ENCODE measurements at places on chromosomes 11 and 22.

DNA sequence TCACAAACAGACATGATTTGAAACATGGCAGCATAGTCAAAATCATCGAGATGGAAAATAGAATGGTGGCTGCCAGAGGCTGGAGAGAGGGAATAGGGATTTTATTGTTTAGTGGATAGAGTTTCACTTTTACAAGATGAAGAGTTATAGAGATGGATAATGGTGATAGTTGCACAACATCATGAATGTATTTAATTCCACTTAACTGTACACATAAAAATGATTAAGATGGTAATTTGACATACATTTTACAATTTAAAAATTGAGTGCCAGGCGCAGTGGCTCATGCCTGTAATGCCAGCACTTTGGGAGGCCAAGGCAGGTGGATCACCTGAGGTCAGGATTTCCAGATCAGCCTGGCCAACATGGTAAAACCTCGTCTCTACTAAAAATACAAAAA lies 21.2 kb downstream of the TTC28 start:
- DNase-seq = no peak

DNA sequence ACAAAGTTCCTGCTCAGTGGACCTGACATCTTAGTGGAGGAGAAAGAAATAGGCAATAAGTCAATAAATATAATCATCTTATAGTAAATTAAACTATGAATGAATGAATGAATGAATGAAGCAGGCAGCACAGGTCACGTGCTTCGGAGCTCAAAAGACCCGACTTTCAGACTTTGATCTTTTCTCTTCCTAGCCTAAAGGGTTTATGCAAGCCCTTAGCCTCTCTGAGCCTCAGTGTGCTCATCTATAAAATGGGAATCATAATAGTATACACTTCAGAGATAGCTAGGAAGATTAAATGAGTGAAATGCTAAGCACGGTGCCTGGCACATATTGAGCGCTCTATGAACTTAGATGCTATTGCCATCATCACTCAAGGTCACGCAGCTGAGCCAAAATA lies 7.5 kb downstream of the PVALB start:
- no peak for DNase-seq

DNA sequence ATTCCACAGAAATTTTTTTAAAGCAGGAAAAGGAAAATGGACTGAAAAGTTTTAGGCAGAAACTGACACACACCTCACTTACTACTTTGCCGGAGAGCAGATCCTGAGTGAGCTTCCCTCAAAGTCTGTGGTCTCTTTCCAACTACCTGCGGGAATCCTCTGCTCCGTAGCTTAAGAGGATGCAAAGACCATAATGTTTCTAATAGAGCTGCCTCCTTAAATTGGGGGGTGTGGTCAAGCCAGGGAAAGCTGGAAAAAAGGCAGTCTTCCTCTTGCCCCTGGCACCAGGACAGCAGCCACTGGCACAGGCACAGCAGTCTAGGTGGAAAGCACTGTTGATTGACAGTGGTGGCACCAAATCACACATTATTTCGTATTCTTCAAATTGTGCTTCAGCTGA lies at the start of gene ETS1:
Gene ETS1 (minus strand): TSS at position 144 of the 400 bp plus-strand sequence. CDS start 14,428 bp downstream, outside the sequence.
- no peak for DNase-seq

DNA sequence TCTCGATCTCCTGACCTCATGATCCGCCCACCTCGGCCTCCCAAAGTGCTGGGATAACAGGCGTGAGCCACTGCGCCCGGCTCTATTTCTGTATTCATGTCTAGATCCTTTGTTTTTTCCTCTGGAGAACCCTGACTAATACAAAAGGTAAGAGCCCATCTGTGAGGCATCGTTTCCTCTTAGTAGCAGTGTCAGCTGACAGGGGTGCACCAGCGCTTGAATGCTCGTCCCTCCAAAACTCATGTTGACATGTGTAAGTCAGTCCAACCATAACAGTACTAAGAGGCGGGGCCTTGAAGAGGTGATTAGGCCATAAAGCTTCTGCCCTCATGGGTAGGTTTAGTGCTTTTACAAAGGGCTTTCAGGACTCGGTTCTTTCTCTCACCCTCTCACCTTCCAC lies 470.1 kb upstream of the B3GAT1 start:
- no peak for DNase-seq

GRCh38 chr11:69293819-69294505 lies at the start of gene MYEOV:
MYEOV (plus strand) TSS chr11:69294155; CDS start chr11:69295355, 1,200 bp downstream.
- DNase-seq = no peak

All from activated CD4-positive, alpha-beta T cell treated with anti-CD3 and anti-CD28 coated beads for 24 hours (primary cell).